Endodermal cell (in vitro differentiated cells): ENCODE measurements at places on chromosomes 5 and 9. TPM values are rescaled to one million over a fixed set of nuclear protein-coding genes. Genes with fewer than 3 reads are reported as not detected.
A peak's percentile ranks its signal among the peaks of the same experiment; 100 is the strongest.

DNA sequence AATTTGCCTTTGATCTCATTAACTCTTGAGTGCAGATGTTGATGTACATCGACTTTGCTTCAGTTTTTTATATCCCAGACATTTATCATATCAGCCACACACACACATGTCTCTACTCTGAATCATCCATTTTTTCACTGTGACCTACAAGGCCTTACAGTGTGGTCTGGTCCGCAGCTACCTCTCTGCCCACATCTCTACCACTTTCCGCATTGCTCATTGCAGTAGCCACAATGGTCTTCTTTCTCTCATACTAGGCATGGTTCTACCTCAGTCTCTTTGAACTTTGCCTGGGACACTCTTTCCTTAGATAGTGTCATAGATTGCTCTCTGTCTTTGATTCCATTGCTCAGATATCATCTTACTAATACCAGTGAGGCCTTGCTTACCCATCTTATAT is 87.9 kb upstream of the FSD1L start:
- H3K4me3 ChIP-seq: no peak overlapping the region
- H3K4me1 ChIP-seq: peaks cover 5% of the 10 kb centered on the region
- H3K27ac ChIP-seq: no peak overlapping the region
- DNase-seq: no peak

The FST gene
- total RNA-seq: 90.7 and 91.6 TPM in 2 replicates

DNA sequence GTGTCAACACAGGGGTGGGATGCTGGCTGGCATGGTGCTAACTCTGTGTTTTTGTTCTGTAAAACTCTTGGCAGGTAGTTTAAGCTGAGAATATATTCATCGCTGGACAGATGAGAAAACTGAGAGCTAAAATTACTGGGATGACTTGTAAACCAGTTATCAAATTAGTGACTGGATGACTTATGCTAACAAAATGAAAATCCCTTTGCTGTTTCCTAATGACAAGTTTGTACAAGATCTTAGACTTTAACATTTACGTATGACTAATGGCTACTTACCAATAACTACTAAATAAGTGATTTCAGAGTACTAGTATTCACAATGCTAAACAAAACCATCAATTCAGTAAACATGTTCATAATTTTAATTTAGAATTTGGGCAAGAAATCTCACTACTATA is 854.8 kb upstream of the ARRDC3 start:
- H3K4me3 ChIP-seq: no peak overlapping the region
- no peaks in the 10 kb centered on the region for H3K36me3 ChIP-seq
- H3K27ac ChIP-seq: no peak overlapping the region
- H3K4me1 ChIP-seq: no peaks in the 10 kb centered on the region

GRCh38 chr9:126430124-126430523 is 103.5 kb downstream of the MVB12B start:
- DNase-seq: no peak
- H3K36me3 ChIP-seq: no peaks in the 10 kb centered on the region
- H3K27ac ChIP-seq: no peak overlapping the region

GRCh38 chr5:122400938-122401337 is 88.9 kb downstream of the SNCAIP start:
- DNase-seq: no peak
- H3K4me1 ChIP-seq: no peaks in the 10 kb centered on the region
- no peak overlapping the region for H3K4me3 ChIP-seq
- H3K27me3 ChIP-seq: no peaks in the 10 kb centered on the region

DNA sequence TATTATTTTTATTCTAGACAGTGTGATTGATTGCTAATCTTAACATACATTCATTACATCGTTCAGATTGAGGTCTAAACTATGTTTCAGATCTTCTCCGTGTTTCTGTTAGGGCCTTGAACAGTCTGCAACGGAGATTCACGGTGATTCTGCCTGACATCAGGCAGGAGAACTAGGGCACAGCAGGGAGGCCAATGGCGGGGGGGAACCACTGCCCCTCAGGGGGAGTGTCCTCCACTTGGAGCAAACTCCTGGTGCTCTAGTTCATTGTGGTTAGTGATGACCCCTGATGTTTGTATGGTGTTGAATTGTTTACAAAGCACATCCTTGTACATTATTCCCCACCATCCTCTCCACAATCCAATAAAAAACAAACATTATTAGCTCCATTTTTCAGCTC is 173.5 kb downstream of the ZNF608 start:
- H3K27ac ChIP-seq: no peak overlapping the region
- DNase-seq: peak; percentile 65
- no peak overlapping the region for H3K4me3 ChIP-seq
- H3K4me1 ChIP-seq: peaks cover 10% of the 10 kb centered on the region

GRCh38 chr9:7079051-7079450 is 321.3 kb downstream of the KDM4C start:
- no peaks in the 10 kb centered on the region for H3K4me1 ChIP-seq
- no peak for DNase-seq
- no peak overlapping the region for H3K27ac ChIP-seq
- H3K36me3 ChIP-seq: peaks cover 42% of the 10 kb centered on the region

The ZNF782 gene
- total RNA-seq: 6.8 and 9.1 TPM in 2 replicates

GRCh38 chr5:172091956-172092732 is 85.7 kb upstream of the FBXW11 start:
- H3K4me1 ChIP-seq: no peaks in the 10 kb centered on the region
- H3K36me3 ChIP-seq: no peaks in the 10 kb centered on the region
- H3K27me3 ChIP-seq: no peaks in the 10 kb centered on the region
- no peak overlapping the region for H3K27ac ChIP-seq

The SPATA31D1 gene
- total RNA-seq: not detected in 3 replicates

The C9orf40 gene
- total RNA-seq: 10.8 to 29.5 TPM (median 25.2 TPM) in 3 replicates

GRCh38 chr5:62606878-62607277 is 28.3 kb downstream of the LRRC70 start:
- H3K4me3 ChIP-seq: no peak overlapping the region
- DNase-seq: no peak
- H3K36me3 ChIP-seq: peaks cover 17% of the 10 kb centered on the region
- H3K27ac ChIP-seq: no peak overlapping the region

DNA sequence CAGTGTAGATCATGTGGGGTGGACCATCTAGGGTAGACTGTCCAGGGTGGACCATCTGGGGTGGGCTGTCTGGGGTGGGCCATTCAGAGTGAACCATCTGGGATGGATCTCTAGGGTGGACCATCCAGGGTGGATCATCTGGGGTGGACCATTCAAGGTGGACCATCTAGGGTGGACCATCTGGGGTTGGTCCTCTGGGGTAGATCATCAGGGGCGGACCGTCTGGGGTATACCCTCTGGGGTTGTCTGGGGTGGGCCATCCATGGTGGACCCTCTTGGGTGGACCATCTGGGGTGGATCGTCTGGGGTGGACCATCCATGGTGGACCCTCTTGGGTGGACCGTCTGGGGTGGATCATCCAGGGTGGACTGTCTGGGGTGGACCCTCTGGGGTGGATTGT is 64.3 kb downstream of the KCNT1 start:
- H3K27me3 ChIP-seq: no peaks in the 10 kb centered on the region
- H3K36me3 ChIP-seq: no peaks in the 10 kb centered on the region
- no peak for DNase-seq
- H3K4me3 ChIP-seq: no peak overlapping the region

The ASPN gene
- total RNA-seq: not detected in 2 replicates

GRCh38 chr9:80144856-80145255 is 573.1 kb downstream of the TLE4 start:
- no peak overlapping the region for H3K27ac ChIP-seq
- no peaks in the 10 kb centered on the region for H3K36me3 ChIP-seq
- DNase-seq: no peak
- no peaks in the 10 kb centered on the region for H3K4me1 ChIP-seq

DNA sequence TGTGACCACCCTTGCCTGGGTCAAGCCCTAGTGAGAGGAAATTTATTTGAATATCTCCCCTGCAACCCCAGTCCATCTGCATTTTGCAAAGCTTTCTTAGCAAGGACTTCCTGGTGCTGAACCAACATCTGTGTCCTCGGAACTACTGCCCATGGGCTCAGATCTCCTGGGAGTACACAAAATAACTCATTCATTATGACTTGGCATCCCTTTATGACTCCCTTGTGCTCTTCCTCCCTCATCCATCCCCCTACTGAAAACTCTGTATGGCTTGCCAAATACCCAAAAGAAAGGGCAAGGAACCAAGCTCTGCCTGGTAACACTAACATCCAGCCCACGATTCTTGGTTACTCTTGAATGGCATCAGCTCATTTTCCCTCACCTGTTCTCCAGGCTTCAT is 368.5 kb downstream of the NTRK2 start:
- no peak overlapping the region for H3K4me3 ChIP-seq
- peaks cover 11% of the 10 kb centered on the region for H3K4me1 ChIP-seq
- H3K27me3 ChIP-seq: no peaks in the 10 kb centered on the region
- H3K36me3 ChIP-seq: no peaks in the 10 kb centered on the region
- H3K27ac ChIP-seq: no peak overlapping the region
- no peak for DNase-seq

GRCh38 chr9:113654605-113655428 is 191.3 kb downstream of the RGS3 start:
- no peak overlapping the region for H3K27ac ChIP-seq
- H3K4me3 ChIP-seq: no peak overlapping the region
- H3K27me3 ChIP-seq: peaks cover 7% of the 10 kb centered on the region
- H3K36me3 ChIP-seq: no peaks in the 10 kb centered on the region

- no peak within 1 kb of the TSS for H3K4me3 ChIP-seq
- H3K36me3 ChIP-seq: no peaks in the 10 kb centered on the region
- peak; percentile 87 for DNase-seq
- peaks cover 50% of the 10 kb centered on the region for H3K27me3 ChIP-seq
- no peak within 1 kb of the TSS for H3K27ac ChIP-seq
Measured at GRCh38 chr5:170503990-170504596, at the start of gene KCNIP1. Gene KCNIP1, plus strand, starts transcription at chr5:170504020.

DNA sequence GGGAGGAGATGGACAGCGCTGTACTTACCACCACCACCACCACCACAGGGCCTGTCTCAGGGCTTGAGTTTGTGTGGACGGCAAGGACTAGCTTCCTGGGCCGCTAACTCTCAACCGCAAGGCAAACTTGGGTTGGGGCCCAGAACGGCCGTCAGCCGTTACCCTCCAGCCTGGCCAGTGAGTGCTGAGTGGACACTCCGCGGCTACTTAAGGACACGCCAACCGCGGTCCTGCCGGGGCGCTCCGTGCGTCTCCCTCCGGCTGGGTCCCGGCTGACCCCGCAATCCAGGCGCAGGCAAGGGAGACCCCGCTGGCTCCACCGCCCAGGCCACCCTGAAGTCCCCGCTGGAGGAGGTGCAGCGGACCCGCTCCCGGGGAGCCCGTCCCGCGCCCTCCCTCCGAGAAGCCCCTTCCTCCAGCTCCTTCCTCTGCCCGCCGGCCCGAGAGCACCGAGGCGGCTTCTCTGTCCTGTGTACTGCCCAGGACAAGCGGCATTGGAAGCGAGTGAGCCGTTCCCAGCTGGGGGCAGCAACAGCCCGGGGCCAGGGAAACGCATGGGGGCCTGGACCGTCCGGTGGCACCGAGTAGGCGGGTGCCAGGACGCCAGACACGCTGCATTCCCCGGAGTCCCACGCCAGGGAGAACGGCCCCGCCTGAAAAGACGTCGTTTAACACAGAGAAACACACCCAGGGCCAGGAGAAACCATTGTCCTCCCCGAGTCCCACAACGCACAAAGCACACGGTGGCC is 46.6 kb downstream of the HABP4 start:
- peaks cover 3% of the 10 kb centered on the region for H3K36me3 ChIP-seq
- no peaks in the 10 kb centered on the region for H3K27me3 ChIP-seq
- H3K4me1 ChIP-seq: no peaks in the 10 kb centered on the region
- DNase-seq: no peak
- H3K4me3 ChIP-seq: no peak overlapping the region

The CD74 gene
- total RNA-seq: 18.7 to 22.1 TPM (median 20.0 TPM) in 3 replicates

The SNAPC4 gene
- 18.0 and 19.3 TPM in 2 replicates for total RNA-seq

DNA sequence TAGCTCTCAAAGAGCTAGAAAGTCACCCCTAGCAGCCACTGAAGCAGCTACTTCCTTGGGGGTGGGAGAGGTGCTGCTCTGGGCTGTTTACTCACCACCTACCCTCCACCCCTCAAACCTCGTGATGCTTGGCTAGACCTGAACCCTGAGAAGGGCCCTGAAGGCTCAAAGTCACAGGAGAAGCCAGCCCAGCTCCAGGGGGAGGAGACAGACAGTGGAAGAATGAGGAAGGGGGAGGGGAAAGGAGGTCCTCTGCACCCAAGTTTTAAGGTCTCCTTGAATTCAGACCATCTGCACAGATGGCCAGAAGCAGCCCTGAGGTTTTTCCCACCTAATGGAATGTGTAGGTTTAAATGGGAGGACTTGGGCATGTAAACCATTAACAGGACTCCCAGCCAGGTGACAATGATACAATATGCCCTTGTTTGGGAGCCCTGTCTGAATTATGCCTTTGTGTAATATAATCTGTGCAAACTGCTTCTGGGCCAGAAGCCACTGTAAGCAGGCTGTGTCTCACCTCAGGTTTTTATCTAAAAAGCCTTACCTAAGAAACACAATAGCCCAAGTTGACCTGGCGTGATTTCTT is 180.5 kb downstream of the PIK3R1 start:
- no peaks in the 10 kb centered on the region for H3K36me3 ChIP-seq
- H3K4me3 ChIP-seq: no peak overlapping the region
- no peak overlapping the region for H3K27ac ChIP-seq
- H3K27me3 ChIP-seq: no peaks in the 10 kb centered on the region

DNA sequence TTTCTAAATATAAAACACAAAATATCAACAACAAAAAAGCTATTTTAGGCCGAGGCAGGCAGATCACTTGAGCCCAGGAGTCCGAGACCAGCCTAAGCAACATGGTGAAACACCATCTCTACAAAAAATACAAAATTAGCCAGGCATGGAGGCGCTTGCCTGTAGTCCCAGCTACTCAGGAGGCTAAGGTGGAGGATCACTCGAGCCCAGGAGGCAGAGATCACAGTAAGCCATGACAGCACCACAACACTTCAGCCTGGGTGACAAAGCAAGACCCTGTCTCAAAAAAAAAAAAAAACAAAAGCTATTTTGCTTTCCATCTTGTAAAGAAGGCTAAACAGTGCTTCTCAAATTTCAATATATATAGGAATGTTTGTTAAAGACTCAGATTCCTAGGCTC is 11.3 kb downstream of the C5orf15 start:
- H3K27ac ChIP-seq: no peak overlapping the region
- no peak for DNase-seq
- no peaks in the 10 kb centered on the region for H3K27me3 ChIP-seq

The HSPB3 gene
- total RNA-seq: not detected in 2 replicates

GRCh38 chr5:32450952-32451351 is 6.4 kb upstream of the ZFR start:
- H3K27ac ChIP-seq: no peak overlapping the region
- peak; percentile 65 for DNase-seq
- no peaks in the 10 kb centered on the region for H3K4me1 ChIP-seq
- H3K4me3 ChIP-seq: no peak overlapping the region
- H3K36me3 ChIP-seq: no peaks in the 10 kb centered on the region
